ENCODE measurements at places on chromosomes 12 and 14. TPM values are rescaled to one million over a fixed set of nuclear protein-coding genes. Genes with fewer than 3 reads are reported as not detected.

- DNase-seq: no peak
Observed at GRCh38 chr14:95226801-95227200, 69.5 kb upstream of the DICER1 start.

- no peak for DNase-seq
Observed at GRCh38 chr14:44586910-44587309, 79.8 kb upstream of the FSCB start.

DNA sequence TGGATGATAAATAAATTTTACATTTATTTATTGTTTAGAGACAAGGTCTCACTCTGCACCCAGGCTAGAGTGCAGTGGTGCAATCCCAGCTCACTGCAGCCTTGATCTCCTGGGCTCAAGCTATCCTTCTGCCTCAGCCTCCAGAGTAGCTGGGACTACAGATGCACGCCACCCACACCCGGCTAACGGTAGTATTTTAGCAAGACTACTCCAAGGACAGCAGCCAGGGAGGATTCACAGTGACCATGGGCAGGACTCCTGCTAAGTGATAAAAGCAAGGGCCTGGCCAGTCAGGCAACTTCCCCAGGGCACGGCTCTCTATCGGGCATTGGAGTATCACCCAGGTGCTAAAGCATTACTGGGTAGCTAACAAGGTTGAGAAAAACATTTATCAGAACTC, 55.4 kb downstream of the ARL6IP4 start:
- DNase-seq: no peak

DNA sequence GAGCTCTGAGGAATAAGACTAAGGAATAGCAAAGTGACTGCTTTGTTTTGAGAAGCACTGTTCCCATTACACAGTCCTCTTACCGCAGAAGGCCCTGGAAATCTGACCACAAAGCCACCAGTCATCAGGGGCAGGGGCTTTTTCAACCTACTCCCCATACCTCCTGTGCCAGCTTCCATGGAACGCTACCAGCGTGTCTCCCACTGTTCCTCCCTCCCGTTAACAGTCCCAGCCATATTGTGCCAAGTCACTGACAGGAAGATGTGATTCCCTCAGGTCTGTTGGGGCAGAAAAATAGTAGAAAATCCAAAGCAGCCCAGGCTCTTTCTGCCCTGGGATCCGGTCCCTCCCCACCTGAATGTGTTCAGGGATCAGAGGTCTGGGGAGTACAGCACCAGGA, 46.6 kb upstream of the VPS33A start:
- DNase-seq: no peak

DNA sequence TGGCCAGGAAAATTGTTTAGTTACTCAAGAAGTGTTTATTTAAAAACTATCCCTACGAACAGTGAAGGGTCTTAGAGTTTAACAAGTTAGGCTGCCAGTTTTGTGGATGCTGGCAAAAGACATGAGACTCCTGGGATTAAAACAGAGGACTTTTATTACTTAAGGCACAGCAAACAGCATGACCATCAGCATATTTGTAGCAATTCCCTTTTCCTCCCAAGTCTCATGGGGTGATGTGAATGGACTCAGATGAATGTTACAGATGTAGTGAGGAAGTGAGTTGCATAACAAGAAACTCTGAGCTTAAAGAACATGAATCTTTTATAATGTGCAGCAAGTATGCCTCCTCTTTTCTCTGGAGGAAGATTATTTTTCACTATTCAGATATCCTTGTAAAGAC, 695.8 kb downstream of the RPS29 start:
- DNase-seq: no peak

DNA sequence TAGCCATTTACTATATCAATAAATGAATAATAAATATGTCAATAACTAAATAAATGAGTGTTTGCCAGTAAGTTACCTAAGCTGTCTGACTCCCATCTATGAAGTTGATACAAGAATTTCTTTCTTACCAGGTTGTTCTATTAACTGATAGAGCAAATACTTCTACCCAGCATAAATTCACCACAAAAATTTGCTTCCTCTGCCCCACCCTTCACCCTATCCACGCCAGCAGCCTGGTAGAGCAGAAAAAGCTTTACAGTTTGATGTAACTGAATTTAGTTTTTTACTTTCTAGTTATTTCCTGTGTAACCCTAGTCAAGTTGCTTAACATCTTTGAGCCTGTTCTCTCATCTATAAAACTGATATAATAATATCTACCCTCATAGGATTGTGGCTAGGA, 94.9 kb upstream of the SLC16A7 start:
- no peak for DNase-seq

DNA sequence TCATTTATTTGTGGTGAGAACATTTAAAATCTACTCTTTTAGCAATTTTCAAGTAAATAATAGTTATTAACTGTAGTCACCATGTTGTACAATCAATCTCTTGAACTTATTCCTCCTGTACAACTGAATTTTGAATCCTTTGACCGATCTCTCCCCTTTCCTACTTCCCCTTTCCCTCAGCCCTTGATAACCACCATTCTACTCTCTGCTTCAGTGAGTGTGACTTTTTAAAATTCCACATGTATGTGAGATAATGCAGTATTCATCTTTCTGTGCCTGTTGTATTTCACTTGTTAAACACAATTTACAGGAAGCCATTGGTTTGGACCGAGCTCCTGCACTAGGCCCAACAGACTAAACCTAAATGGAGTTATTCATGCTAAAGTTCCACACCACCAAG, 458.9 kb upstream of the PDE3A start:
- no peak for DNase-seq

DNA sequence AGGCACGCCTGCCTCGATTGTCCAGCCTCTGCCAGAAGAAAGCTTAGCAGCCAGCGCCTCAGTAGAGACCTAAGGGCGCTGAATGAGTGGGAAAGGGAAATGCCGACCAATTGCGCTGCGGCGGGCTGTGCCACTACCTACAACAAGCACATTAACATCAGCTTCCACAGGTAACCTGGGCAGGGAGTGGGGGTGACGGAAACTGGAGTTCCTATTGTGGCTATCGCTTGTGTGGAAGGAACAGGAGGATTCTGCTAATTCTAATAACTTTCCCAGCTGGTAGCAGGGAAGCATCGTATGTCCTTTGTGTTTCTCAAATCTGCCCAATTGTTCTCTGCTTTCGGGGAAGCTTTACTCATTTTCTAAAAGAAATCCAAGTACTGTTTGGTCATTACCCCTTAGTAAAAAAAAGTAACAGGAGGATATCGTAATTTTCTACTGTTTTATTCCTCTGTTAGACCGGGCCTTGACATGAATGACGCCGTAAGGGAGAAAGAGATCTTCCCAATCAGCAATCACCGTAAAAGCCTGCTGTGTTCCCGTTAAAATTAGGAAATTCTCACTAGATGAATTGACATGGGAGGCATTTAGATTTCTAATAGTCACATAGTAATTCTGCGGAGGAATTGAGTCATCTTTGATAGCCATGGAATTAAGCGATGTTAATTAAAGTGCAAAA, 449 bp downstream of the THAP2 start:
- no peak for DNase-seq

DNA sequence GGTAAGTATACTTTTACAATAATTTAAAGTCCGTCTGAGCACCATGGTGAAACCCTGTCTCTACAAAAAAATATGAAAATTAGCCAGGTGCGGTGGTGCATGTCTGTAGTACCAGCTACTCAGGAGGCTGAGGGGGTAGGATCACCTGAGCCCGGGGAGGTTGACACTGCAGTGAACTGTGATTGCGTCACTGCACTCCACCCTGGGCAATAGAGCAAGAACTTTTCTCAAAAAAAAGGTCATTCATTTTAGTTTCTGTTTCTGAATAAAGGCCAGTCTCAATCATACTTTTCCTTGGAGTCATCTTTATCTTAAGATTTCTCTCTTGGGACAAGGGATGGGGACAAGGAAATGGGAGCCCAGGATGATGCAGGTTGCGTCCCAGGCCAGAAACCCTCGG, 12.9 kb downstream of the ANKRD13A start:
- DNase-seq: no peak

DNA sequence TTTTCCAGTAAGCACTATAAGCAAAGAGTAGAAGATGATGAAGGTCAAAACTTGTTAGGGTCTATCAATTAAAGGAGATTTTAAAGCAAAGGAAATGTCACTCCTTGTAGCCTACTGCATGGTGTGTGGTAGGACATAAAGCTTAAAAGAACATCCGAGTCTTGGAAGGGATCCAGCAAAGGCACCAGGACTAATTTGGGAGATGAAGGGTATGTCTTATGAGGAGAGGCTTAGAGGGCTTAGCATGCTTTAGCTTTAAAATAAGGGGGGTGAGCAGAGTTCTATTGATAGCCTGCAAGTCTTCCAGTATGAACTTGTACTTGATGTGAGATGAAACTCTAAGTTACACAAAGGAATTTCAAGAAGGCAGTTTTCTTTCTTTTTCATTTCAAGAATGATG, 11.8 kb upstream of the MYBPC1 start:
- no peak for DNase-seq

DNA sequence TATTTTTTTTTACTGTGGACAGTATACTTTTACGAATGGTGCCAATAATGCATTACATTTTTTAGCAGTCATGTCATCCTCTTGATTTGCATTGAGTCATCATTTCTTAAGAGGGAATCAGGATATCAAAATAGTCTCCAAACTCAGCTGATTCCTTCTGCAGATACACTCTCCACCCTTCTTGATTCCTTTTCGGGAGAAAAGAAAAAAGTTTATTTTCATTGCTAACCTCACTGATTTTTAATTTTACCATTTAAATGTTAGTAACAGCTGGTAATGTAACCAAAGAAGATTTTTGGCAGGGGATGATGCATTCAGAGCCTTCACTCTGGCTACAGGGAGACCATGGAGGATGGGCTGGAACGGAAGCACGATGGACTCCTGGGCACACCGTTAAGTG, 47.5 kb downstream of the MRPL42 start:
- peak; percentile 59 for DNase-seq

DNA sequence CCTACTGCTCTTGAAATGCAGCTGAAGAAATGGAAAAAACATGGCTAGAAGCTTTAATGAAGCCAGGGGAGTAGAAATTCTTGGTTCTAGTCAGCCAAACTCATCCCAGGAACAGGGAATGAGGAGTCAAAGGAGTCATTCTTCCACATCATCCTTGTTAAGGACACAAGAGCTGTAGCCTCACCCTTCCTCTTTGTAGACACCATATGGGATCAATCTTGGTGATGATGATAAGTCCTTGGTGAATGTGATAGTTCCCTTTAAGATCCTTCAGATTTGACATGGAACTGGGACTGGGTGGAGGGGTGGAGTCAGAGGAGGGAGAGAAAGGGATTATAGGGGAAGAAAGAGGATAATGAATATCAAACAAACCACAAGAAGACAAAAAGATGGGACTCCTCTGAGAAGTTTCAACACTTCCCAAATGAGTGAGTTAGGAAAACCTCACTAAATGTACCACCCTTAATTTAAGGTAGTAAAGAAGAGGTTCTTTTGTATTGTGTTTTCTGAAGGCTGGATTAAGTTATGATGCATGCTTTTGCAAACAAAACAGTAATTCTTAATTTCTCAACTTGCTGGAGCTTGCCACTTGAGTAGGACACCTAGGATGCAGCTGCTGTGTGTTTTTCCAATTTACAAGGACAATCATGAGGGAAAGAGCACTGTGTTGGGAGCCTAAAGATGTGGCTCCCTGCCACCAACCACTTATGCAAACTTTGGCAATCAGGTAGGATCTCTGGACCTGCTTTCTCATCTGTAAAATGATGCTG, 104.0 kb downstream of the WIF1 start:
- no peak for DNase-seq

DNA sequence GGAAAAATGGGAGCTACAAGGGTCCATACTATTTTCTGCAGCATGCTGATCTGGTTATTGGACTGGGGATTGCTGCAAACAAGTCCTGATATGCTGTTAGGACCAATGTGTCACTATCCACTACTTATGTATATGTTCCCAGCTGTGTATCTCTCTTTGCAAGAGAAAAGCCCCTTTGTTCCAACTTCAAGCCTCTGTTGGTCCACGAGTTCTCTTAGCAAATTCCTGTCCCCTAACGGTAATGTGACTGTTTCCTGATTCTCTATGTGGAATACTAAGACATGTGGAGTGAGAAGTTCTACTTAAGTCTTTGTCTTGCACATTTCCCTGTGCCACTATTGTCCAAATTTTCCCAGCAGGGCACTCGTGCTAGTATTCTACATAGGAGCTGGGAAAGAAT, 557.7 kb downstream of the FSCB start:
- DNase-seq: no peak

GRCh38 chr14:74501691-74502090, 8.1 kb downstream of the ISCA2 start:
- DNase-seq: no peak

DNA sequence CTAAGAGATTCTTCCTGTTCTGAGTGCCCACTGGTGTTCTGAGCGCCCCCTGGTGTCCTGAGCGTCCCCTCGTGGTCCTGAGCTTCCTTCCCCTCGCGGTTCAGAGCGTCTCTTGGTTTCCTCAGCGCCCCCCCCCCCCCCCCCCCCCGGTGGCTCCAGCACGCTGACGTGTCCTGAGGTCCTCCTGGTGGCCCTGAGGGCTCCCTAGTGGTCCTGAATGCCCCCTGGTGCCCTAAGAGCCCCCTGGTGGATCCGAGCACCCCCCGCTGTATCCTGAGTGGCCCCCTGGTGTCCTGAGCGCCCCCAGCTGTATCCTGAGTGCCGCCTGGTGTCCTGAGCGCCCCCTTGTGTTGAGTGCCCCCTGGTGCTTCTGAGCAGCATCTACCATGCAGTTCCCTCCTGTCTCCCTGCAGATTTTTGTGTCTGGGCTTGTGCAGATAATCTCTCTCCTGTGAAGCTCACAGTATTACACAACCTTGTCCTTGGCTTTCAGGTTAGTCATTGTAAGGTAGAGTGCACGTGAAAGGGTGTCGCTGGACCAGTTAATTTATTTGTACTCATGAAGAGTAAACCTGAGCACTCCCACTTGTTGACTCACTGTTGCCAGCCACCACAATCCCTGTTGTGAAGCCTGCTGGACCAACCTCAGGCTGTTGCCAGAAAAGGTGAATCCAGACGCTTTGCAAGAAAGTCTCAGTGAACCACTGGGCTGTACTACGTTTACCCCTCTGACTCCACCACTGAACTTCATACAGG, 1168.4 kb downstream of the TMEM121 start:
- DNase-seq: no peak

GRCh38 chr14:79878785-79879184, 332.5 kb downstream of the DIO2 start:
- DNase-seq: no peak

DNA sequence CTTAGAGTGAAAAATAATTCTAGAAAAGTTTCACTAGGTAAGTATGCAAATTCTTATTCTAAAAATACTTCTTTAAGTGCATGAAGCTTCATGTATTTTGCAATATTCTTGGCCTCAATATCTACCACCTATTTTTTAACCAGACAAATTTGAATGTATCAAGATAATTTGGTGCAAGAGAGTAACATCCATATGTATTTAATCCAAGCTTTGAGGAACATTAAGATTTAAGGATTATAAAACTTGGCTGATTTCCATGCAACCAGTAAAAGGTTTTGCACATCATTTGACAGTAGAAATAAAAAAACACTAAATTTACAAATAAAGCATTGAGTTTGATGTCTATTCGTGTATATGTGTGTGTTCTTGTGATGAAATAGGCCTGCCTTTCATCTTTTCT, 7.7 kb downstream of the LUM start:
- no peak for DNase-seq

- no peak for DNase-seq
Observed at GRCh38 chr12:127411981-127412380, 855.0 kb upstream of the TMEM132C start.

Gene NID2
- polyA plus RNA-seq: 115 TPM

Gene PYM1
- 28.2 TPM for polyA plus RNA-seq

Gene AMN
- polyA plus RNA-seq: 0.26 TPM

Gene FBXW8
- 14.7 TPM for polyA plus RNA-seq

Gene AQP6
- polyA plus RNA-seq: 0.20 TPM

Gene LIMA1
- 123 TPM for polyA plus RNA-seq

Gene AMDHD1
- polyA plus RNA-seq: 0.16 TPM

Gene SLC17A8
- 0.20 TPM for polyA plus RNA-seq
